Muscle of leg (tissue), 16 donors: ENCODE measurements at places on chromosomes 4 and X. TPM values are rescaled to one million over a fixed set of nuclear protein-coding genes. Genes with fewer than 3 reads are reported as not detected.

Gene GATA1
- 0.47 TPM for polyA plus RNA-seq

Gene AWAT2
- not detected for polyA plus RNA-seq

Gene CLGN
- 3.1 TPM for polyA plus RNA-seq

Gene XG
- polyA plus RNA-seq: 0.39 TPM

Gene DMP1
- 0.07 TPM for polyA plus RNA-seq

Gene HS3ST1
- polyA plus RNA-seq: 0.94 TPM

Gene MAOA
- 1.7 TPM for polyA plus RNA-seq

Gene SPIN2A
- 1.6 TPM for polyA plus RNA-seq

Gene NDP
- polyA plus RNA-seq: 0.82 TPM

Gene LIMCH1
- polyA plus RNA-seq: 120 TPM

Gene SPANXA2
- not detected for polyA plus RNA-seq

Gene FRAS1
- polyA plus RNA-seq: 15.2 TPM

Gene SEL1L3
- polyA plus RNA-seq: 16.8 TPM

Gene PPEF1
- 0.61 TPM for polyA plus RNA-seq

Gene GPC4
- 107 TPM for polyA plus RNA-seq
